ENCODE measurements at places on chromosomes 4 and X. TPM values are rescaled to one million over a fixed set of nuclear protein-coding genes. Genes with fewer than 3 reads are reported as not detected.

The BST1 gene
- total RNA-seq = 15.7 TPM

The RNF212 gene
- 1.2 TPM for total RNA-seq

The PLXNB3 gene
- total RNA-seq = 40.8 TPM

The DUSP21 gene
- total RNA-seq = not detected

The NSG1 gene
- total RNA-seq = 0.27 TPM

The PAGE5 gene
- total RNA-seq = not detected

The ZNF280C gene
- 2.7 TPM for total RNA-seq

The UBL4A gene
- total RNA-seq = 67.1 TPM

Data from thoracic aorta (tissue), 2 donors.